Ovary (tissue), 10 donors: ENCODE measurements at places on chromosomes 1 and 21.

GRCh38 chr21:29730281-29730680, 209.5 kb downstream of the GRIK1 start:
- no peak for DNase-seq

DNA sequence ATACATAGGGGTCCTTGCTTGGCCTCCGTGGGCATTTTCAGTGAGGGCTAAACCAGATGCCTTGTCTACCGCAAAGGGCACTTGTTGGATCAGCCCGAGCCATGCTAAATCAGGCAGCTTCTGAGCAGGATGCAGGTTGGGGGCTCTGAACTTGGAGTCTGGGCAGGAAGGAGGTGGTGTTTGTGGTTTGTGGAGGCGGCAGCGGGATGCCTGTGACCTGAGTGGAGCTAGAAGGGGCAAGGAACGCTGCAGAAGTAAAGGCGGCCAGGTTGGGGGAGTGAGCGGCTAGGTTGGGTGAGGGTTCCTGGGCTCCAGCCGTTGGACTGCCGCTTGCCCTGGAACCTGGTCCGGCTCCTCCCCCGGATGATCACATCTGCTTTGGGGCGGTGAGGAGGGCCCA, 183.9 kb downstream of the CAMTA1 start:
- DNase-seq: no peak

DNA sequence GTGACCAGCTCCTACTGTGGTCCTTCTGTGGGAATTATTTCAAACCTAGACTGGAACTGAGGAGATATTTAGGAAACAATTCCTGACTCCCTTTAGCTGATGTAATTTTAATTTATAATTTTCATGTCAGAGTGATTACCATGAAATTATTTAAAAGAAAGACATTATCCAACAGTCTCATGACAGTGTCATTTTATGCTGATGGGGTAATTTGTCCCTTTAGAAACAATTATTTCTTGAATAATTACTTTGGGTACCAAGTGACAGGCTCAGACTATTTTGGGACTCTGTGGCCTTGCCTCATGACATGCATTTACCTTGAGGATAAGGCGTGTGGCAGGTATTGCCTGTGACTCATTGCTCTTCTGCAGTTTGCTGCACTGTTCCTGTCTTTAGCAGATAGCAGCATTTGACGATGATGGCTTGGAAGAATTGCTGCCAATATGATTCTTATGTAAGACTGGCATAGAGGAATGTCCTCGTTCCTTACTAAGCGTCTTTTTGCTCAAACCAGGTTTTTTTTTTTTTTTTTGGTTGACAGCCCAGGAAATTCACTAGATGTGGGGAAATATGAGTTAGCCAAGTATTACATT, 206.0 kb upstream of the HMCN1 start:
- DNase-seq: no peak

- peak; percentile 95 for DNase-seq
Observed at GRCh38 chr1:3312898-3313575, 141.4 kb upstream of the ARHGEF16 start.

- peak; percentile 35 for DNase-seq
Observed at GRCh38 chr1:154745286-154745731, 124.8 kb downstream of the KCNN3 start.

DNA sequence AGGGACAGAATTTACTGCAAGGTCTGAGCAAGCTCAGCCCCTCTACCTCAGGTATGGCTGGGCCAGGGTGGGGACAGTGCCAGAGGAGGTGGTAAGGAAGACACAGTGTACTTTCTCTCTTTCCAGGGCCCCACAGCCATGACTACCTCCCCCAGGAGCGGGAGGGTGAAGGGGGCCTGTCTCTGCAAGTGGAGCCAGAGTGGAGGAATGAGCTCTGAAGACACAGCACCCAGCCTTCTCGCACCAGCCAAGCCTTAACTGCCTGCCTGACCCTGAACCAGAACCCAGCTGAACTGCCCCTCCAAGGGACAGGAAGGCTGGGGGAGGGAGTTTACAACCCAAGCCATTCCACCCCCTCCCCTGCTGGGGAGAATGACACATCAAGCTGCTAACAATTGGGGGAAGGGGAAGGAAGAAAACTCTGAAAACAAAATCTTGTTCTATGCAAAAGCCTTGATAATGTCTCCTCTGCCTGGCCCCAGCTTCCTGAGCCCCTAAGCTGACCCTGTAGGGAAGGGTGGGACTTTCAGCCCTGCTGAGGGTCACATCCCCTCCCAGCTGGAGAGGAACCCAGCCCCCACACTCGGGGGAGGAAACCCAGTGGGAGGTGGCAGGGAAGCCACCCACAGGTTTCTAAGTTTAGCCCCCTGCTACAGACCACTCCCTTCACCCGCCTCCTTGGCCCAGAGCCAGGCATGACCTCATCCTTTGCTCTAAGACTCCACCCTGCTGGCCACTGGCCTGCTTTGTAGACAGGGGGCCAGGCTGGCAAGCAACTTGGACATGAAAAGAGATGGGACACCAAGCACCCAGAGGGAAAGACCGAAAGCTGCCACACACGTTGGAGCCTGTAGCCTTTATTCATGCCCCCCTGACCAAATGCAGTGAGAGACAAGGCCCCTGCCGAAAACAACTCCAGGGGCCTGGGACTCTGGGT, 6.4 kb downstream of the RHOC start:
- peak; percentile 100 for DNase-seq

DNA sequence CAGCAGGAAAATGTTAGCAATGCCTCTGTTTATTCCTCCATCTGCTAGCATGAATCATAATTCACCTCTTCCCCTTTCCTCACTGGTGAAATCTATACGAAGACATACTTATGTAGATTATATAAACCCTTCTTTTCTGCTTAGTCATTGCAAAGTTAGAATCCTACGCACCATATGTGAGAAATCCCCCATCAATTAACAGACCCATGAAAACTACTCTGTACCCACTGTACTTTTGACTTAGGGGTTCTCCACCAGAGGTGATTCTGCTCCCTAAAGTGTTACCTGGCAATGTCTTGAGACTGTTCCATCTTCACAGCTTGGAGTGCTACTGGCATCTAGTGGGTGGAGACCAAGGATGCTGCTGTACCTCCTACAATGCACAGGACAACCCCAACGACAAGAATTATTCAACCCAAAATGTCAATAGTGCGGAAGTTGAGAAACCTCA, 49.6 kb upstream of the KCTD3 start:
- DNase-seq: no peak

- no peak for DNase-seq
Observed at GRCh38 chr1:231571904-231572303, 43.4 kb downstream of the TSNAX start.

- DNase-seq: no peak
Observed at GRCh38 chr1:163664671-163665335, 343.0 kb downstream of the NUF2 start.

- DNase-seq: no peak
Observed at GRCh38 chr1:117093870-117094621, 27.5 kb downstream of the TRIM45 start.

DNA sequence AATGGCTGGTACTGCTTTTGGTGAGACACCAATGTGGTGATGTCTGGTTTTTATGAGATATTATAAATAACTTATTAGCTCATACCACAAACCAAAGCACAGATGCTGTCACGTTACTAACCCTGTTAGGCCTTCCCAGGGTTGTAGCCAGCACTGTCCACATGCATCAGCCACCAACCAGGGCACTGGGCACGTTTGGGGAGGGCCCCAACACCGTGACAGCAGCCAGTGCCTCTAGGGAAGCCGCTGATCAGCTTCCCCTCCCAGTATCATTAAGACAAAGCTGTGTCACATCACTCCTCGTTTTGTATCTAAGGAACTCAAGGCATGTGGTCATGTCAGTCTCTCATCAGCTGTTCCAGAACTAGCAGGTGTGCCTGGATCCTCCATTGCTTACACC, 13.9 kb downstream of the URB1 start:
- DNase-seq: no peak

DNA sequence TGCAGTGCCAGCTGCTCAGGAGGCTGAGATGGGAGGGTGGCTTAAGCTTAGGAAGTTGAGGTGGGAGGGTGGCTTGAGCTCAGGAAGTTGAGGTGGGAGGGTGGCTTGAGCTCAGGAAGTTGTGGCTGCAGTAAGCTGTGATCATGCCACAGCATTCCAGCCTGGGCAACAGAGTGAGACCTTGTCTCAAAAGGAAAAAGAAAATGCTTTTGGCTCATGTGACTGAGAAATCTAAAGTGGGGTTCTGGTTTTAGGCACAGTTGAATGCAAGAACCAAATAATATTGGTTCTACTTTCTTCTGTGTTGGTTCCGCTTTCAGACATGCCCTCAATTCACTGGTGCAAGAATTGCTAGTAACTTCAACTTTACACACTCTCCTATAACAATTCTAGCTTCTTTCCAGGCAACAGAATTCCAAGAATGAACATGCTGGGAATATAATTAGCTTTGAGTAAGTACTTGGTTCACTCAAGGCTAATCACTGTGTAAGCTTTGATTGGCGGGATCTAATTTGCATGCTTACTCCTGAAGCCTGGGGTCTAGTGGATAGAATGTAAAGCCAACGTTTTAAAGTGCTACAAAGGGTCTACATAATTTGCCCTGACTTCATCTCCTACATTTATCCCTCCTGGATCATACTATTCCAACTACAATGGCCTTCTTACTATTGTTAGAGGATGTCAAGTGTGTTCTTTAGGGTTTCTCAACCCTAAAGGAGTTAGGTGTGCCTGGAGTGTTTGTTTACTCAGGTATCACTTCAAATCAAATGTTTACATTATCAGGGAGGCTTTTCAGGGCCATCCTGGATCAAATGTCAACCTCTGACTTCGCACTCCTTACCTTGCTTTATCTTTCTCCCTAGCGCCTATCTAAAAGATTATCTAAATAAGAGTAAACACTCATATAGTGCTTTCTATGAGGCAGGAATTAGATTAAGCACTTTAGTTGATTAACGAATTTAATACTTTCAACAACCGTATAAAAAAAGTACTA, 115.1 kb downstream of the SLC16A1 start:
- DNase-seq: no peak

DNA sequence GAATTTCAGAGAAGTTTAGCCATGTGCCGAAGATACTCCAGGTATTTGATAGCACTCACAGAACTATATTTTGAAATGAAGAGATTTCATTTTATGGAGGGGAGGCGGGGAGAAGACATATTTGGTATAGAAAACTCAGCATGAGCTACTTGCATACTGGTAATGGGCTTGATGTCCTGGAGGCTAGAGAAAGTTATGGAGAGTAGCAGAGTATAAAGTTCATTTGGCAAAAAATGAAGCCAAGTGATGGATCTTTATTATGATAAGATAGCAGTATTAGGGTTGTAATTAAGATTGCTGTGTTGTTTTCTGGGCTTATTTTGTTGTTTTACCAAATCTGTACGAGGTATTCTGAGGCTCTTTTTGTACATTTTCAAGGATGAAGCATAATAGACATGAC, 72.0 kb downstream of the RPS6KC1 start:
- DNase-seq: no peak

- DNase-seq: no peak
Observed at GRCh38 chr1:76289692-76290091, 215.1 kb downstream of the ST6GALNAC3 start.

DNA sequence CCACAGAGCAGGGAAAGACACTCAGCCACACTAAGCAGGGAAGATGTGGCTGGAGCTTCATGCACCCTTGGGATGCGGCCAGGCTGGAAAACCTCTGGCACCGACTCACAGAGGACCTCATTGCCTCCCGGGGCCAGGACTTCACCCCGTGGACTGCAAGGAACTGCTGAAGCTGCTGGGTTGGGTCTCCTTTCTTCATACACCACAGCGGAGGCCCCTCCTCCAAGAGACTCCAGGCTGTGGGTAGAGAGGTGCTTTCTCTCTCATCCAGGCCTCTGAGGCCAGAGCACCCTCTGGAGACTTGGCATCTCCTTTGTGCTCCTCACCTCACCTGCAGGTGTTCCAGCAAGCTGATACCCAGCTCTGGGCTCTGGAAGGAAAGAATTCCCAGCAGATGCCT, 76.0 kb upstream of the EDN2 start:
- DNase-seq: no peak

DNA sequence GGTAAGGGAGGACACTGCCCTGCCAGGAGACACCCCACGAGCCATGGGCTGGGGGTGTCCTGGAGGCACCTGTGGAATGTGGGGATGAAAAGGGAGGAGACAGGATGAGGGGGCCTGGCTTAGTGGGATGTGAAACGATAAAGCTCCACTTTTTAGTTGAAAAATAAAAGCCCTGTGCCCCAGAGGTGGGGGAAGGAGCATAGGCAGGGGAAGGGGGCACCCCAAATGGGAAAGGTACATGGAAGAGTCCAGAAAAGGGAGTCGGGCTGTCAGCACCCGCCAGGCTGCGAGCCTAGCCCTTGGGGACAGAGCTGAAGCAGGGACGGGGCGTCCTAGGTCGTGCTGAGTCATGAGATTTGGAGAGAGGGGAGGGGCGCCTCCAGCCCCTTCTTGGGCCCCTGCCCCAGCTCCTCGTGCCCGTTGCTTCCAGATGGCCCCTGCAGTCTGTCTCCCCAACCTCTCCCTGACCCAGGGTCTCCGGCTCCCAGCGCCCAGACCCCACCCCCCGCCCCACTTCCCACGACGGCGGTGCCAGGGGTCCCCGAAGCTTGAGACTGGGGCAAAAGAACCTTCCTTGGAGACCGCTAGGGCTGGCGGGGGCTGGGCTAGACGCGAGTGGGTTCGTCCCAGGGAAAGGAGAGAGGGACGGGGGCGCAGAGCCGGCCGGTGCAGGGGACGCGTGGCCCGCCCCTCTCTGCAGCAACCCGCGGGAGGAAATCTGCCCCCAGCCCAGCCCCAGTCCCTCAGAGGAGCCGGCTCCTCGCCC, 795 bp downstream of the SYT2 start:
- DNase-seq: peak; percentile 45

- no peak for DNase-seq
Observed at GRCh38 chr1:46476673-46477072, 13.0 kb upstream of the DMBX1 start.

DNA sequence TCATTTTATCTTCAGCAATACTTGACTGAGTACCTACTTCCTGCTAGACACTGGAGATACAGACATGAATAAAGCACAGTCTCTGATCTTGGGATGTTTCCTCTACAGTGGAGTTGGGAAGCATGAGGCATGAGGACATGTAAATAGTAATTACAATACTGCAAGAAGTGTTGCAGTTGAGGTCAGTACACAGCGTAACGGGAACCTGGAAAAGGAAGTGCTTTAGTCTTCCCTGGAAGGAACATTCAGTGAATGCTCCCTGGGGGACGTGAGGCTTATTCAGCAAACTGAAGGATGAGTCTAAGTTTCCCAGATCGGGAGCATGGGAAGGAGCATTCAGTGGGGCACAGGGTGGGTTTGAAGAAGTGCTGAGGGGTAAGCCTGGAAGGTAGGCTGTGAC, 112.4 kb downstream of the PIK3R3 start:
- DNase-seq: no peak

DNA sequence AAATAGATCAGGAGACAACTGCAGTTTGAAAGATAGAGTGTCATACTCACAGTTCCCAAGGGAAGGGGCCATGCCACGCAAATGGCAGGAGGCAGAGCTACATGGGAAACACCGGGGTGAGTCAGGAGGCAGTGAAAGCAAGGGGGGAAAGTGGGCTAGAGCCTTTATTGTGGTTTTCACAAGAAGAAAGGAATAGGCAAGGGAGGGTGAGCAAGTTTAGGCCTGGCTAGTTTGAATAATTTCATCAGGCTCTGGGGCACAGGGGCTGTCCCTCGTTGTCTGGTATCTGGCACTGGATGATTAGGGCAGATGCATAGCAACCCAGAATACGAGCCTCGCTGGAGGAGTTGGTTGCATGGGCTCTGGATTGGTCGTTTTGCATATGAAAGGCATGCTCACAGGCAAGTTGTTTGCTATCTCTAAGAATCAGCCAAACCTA, 17.0 kb upstream of the ITLN2 start:
- no peak for DNase-seq
